Activated T-helper 1 cell treated with Interleukin-2 at 50 U/mL for 16 hours (primary cell): ENCODE measurements at places on chromosomes 5 and 9.

DNA sequence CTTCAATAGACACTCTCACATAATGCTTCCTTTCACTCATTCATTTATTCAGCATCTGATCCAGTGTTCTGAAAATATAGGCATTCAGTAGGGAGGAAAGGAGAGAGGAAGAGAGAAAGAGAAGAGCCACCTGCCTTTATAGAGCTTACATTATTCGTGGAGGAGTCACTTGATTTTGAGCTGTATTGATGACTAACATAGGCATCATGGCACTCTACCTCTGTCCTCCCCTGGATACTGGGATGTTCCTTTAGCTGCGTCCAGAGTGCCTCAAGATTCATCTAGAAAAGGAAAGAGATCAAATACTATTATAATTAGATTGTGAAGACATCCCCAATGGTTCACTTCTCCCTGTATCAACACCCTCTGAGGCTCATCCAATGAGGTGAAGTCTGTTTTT is 345.1 kb downstream of the SPATA31D1 start:
- DNase-seq = no peak

DNA sequence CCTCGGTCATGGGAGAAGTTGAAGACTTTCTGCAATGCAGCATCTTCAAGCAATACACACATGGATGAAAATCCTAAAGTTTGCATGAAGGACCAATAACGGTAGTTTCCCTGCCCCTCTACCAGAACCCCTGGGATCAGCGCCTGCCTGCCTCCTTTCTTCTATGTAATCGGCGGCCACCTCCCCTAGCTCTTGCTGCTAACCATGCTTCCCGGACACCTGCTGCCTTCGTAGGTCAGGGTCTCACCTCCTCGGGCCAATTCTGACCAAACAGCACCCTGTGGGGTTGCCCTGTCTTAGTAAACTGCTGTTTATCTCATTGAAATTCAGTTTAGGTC is 388 bp upstream of the MED10 start:
- no peak for DNase-seq

- no peak for DNase-seq
These were observed 377.0 kb downstream of the TLE1 start for GRCh38 chr9:81312346-81312745.

- no peak for DNase-seq
These were observed 8.0 kb upstream of the REEP5 start for GRCh38 chr5:112930082-112930344.

GRCh38 chr5:155430192-155430591 is 416.6 kb downstream of the KIF4B start:
- no peak for DNase-seq

DNA sequence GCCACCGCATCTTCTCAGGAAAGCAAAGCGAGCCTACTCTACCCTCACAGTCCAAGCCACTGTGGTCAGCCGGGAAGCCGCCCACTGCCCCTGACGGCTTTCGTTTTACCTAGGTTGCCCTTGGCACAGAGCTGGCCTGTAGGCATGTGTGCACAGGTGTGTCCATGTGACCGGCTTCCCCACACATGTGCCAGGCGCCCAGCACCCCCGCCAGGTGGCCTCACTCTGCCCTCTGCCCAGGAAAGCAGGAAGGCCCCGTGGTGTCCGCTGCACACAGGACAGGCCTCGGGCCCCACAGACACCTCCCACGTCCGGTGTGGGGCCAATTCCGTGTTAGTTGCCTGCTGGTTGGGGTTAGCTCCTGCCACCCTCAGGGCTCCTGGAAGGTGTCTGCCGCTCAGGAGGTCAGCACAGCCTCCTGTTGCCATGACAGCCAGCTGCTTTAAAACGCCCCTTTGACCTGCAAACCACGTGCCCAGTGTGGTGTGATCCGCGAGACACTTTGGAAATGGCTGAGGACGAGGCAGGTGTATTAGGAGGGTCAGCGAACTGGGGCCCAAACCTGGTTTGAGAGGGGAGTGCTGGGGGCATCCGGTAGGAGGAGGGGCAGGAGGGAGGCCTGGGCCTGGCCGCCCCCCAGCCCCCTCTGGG is 28.7 kb downstream of the TPPP start:
- no peak for DNase-seq

GRCh38 chr5:71929003-71929402 is 178.3 kb upstream of the MAP1B start:
- DNase-seq = no peak

- no peak for DNase-seq
These were observed 33.0 kb upstream of the MAP1B start for GRCh38 chr5:72074251-72074650.

GRCh38 chr5:67176936-67177335 is 19.7 kb downstream of the CD180 start:
- DNase-seq = no peak
